ENCODE measurements at places on chromosomes 12 and 14.

GRCh38 chr14:30569216-30569902, 10.4 kb downstream of the G2E3 start:
- DNase-seq, result no peak

DNA sequence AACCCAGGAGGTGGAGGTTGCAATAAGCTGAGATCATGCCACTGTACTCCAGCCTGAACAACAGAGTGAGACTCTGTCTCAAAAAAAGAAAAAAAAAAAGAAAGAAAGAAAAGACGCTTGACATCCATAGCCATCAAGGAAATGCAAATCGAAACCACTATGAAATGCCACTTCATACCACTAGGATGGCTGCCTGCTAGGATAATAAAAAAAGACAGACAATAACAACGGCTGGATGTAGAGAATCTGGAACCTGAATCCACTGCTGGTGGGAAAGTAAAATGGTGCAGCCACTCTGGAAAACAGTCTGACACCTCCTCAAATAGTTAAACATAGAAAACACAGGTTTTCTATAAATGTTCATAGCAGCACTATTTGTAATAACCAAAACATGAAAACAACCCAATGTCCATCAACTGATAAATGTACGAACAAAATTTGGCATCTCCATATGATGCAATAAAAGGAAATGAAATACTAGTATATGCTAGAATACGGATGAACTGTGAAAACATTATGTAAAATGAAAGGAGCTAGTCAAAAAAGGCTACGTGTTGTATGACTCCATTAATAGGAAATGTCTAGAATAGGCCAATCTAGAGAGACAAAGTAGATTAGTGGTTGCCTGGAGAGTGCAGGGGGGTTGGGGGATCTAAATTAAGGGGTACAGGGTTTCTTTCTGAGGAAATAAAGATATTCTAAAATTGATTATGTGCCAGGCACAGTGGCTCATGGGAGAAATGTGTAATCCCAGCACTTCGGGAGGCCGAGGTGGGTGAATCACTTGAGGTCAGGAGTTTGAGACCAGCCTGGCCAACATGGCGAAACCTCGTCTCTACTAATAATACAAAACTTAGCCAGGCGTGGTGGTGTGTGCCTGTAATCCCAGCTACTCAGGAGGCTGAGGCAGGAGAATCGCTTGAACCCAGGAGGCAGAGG, 9.7 kb downstream of the WSB2 start:
- no peak for DNase-seq

GRCh38 chr12:2537868-2538541, 256.8 kb upstream of the FKBP4 start:
- DNase-seq, result no peak

DNA sequence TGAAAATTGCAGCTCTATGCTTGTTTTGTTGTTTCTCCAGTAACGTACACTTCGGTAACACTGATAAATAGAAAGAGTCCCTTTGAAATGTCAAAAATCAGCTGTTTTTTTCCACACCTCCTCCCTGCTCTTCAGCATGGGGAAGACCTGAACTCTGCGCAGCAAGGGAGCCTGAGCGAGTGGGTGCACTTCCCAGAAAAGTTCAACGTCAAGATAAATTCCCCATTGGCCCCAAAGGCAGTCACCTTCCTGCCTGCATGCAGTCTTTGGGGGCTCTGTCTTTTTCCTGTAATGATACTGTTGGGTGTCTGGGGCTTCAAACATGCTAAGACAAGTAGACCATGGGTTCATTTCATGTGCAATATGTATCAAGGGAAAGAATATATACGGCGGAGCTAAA, 8.8 kb upstream of the FOXG1 start:
- DNase-seq, result no peak

- DNase-seq, result no peak
Observed at GRCh38 chr14:105119408-105120025, 49.1 kb downstream of the JAG2 start.

- no peak for DNase-seq
Observed at GRCh38 chr14:50087341-50088116, 28.8 kb downstream of the VCPKMT start.

DNA sequence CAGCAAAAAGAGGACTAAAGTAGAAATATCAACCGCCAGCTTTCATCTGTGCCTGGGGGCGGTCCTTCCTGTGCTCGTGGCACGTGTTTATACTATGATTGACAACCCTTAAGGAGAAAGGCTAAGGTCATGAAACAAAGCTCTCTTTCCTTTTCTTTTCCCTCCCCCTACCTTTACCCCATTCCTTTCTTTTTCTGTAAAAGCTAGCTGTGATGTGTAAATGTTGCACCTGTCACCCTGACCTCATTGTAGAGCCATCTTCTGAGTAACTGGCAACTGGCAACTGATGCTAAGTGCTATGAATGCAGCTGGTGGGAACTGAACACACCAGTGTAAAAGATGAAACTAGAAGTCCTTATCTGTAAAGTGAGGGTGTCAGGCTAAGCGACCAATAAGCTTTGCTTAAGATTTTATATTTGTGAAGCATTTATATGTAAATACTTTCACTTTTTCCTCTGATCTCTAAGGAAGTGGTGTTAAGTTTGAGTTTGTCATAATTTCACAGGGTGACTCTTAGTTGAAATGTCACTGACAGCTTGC, 102.8 kb upstream of the BCAT1 start:
- peak; percentile 50 for DNase-seq

GRCh38 chr14:68140806-68141205, 321.2 kb downstream of the RAD51B start:
- DNase-seq, result no peak

- no peak for DNase-seq
Observed at GRCh38 chr12:78236264-78236663, 405.6 kb downstream of the NAV3 start.

GRCh38 chr14:92863286-92864080, 59.5 kb upstream of the CHGA start:
- no peak for DNase-seq

GRCh38 chr12:18160901-18161300, 70.9 kb upstream of the RERGL start:
- no peak for DNase-seq

DNA sequence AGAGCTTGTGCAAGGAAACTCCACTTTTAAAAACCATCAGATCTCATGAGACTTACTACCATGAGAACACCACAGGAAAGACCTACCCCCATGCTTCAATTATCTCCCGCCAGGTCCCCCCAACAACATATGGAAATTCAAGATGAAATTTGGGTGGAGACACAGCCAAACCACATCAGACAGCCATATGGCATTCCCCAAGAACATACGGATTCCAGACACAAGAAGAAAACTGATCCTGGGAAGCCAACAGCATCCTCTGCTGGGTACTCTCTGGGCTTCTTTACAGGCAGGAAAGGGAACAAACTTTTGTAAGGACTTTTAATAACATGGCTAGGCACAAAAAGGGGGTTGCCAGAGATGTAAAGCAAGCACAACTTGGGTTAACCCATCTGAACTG, 127.2 kb downstream of the TMEM132C start:
- DNase-seq, result no peak

- DNase-seq, result no peak
Observed at GRCh38 chr14:79573486-79573885, 637.8 kb downstream of the DIO2 start.

- no peak for DNase-seq
Observed at GRCh38 chr12:129534966-129535750, 368.7 kb downstream of the TMEM132D start.

DNA sequence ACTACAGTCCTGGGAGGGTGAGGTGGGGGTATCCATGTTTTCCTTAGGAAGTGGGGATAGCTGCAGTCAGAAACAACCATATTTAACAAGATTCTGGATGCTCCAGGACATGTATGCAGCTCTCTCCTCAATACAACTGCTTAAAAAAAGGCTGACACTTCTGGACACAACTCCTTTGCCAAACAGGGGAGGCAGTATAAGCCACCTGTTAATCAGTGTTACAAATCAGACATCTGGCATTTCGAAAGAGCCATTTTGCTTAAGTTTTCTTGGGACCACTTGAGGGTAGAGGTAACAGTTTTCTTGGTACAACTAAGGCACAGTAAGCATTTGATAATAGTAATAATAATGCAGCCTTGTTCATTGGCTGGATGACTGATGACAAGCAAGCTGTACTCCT, 47.1 kb downstream of the RPGRIP1 start:
- DNase-seq, result no peak

GRCh38 chr14:92906823-92907222, 16.1 kb upstream of the CHGA start:
- no peak for DNase-seq

GRCh38 chr14:58738189-58738836, 100.6 kb downstream of the DACT1 start:
- DNase-seq, result no peak

- no peak for DNase-seq
Observed at GRCh38 chr14:96303981-96304380, 48.0 kb downstream of the BDKRB1 start.

- no peak for DNase-seq
Observed at GRCh38 chr12:102513272-102513671, 32.9 kb upstream of the IGF1 start.

- no peak for DNase-seq
Observed at GRCh38 chr12:25051171-25051570, 102.3 kb upstream of the BCAT1 start.

- no peak for DNase-seq
Observed at GRCh38 chr12:15842108-15842507, 40.1 kb upstream of the STRAP start.

GRCh38 chr12:109273354-109273753, 35.7 kb downstream of the FOXN4 start:
- DNase-seq, result no peak

DNA sequence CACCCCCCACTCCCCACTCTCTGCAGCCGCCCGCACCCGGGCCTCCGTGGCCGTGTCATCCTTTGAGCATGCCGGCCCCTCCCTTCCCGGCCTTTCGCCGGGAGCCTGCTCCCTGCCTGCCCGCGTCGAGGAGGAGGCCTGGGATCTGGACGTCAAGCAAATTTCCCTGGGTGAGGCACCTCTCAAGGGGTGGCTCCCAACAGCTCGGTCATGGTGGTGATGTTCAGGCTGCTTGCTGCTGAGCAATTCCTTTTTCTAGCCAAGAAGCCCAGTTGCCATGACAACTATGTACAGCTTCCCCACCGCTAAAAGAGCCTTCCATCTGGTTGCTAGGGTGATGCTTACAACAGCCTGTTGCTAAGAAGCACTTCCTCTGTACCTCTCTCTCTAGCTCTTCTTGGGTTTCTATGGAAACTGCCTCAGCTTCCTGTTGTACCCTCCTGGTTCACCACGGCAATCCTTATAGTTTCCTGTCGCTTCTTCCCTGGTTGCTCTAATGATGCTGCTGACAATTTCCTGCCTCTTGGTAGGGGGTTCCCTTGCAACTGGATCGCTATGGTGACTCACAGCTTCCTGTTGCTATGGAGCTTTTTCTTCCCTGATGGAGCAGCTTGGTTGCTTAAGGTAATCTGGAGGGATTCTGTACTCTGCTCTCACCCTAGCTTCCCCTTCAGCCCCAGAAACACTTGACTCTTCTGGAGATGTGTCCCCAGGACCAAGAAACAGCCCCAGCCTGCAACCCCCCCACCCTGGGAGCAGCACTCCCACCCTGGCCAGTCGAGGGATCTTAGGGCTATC, 11.0 kb downstream of the ZNF219 start:
- DNase-seq, result peak; percentile 93

DNA sequence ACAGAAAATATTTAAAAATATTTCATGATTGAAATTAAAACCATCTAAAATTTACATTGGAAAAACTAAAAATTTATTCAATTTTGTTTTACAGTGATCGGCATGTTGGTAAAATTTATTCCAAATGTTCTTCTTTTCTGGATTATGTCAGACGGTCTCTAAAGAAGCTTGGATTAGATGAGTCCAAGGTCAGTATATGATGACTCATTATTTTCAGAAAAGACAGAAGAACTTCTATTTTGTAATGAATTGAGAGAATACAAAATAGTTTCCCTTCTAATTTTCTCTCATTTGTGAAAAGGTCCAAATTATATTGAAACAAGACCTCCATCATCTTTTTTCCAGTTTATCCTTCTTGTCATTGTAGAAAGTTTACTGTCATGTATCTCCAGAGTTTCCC, 98.3 kb downstream of the METTL25 start:
- DNase-seq, result no peak

DNA sequence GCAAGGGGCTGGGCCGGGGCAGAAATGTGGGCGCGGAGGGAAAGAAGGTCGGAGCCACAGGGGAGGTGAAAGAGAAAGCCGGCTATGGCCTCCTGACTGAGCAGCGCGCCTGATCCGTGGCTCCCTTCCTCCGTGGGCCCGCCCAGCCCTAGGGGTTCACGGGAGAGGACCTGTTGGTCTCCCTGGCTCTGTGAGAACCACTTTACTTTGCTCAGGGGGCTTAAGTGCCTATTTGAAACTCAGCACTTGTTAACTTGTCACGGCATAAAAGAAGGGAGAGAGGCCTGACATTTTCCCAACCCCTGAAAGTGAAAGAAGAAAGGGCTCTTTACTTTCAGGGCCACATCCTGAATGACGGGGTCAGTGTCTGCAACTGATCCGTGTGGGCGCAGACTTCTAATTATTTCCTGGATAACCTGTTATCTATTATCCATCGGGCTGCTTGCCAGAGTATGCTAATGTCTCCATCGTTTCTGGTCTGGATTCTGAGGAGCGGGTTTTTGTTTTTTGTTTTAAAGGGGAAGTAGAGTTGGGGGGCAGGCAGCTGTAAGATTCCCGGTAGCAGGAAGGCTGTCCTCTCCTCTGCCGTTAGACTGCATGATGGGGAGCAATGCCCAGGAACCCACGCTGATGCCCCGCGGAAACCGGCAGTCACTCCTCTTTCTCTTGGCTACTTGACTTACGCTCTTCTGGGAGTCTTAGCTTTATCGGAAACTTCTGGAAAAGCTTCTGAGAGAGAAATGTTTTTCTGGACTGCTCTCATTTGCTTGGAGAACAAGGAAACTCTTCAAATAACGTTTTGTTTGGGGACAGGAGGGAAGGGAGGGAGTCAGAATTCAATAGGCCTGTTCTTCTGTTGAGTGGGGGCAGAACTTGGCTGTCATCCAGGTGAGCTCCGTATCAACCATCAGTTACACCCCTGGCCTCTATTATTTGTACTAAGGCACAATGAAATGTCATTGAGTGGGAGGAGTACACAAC, 127.7 kb upstream of the MAX start:
- DNase-seq, result peak; percentile 17

- DNase-seq, result no peak
Observed at GRCh38 chr14:37623426-37623951, 28.1 kb downstream of the TTC6 start.

GRCh38 chr14:75559451-75560222, 18.8 kb upstream of the FLVCR2 start:
- no peak for DNase-seq

- DNase-seq, result no peak
Observed at GRCh38 chr12:76346798-76347420, 1.3 kb downstream of the BBS10 start.

DNA sequence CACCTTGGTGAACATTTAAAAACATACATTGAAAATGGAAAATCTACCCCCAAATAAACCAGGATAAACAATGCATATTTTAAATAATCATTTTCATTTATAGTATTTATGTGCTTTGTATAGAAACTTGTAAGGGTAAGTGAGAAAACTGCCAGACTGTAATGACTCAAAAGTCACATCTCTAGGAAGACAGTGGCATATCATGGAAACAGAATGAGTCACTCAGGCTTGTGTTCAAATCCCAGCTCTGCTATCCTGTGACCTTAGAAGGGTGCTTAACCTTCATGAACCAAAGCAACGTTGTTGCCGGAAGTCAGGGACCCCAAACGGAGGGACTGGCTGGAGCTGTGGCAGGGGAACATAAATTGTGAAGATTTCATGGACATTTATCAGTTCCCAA, 142.7 kb downstream of the CEP128 start:
- DNase-seq, result no peak

All from CD4-positive, alpha-beta T cell treated with Interferon gamma for 1 hour (primary cell).